NCI-H2107 (cell line): ENCODE measurements at places on chromosomes 13 and 19.

DNA sequence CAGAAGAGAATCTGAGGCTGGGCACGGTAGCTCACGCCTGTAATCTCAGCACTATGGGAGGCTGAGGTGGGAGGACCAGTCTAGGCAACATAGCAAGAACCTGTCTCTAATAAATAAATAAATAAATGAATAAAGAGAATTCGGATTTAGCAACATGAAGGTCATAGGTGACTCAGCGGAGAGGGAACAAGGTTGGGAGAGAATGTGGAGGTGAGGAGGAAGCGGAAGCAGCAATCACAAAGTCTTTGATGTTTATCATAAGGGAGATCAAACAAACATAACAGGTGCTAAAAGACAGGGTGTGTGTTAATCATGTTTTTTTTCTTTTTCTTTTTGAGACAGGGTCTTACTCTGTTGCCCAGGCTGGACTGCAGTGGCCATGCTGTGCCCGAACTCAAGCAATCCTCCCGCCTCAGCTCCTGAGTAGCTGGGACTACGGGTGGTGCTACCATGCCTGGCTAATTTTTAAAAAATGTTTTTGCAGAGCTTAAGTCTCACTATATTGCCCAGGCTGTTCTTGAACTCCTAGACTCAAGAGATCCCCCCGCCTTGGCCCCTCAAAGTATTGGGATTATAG, 16.3 kb downstream of the PBX4 start:
- DNase-seq, result no peak

DNA sequence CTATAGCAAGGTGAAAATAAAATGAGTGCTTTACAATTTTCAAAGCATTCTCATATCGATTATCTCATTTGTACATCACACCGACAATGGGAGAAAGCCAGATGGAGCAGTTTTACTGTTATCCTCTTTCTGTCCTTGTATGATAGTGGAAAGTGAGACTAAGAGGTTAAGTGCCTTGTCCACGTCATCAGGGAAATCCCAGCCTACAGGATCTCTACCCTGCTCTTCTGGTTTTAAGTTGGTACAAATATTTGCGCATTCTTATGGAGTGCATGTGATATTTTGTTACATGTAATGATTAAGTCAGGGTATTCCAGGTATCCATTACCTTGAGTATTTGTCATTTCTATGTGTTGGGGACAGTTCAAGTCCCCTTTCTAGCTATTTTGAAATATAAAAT, 12.4 kb upstream of the ENOX1 start:
- DNase-seq, result no peak

DNA sequence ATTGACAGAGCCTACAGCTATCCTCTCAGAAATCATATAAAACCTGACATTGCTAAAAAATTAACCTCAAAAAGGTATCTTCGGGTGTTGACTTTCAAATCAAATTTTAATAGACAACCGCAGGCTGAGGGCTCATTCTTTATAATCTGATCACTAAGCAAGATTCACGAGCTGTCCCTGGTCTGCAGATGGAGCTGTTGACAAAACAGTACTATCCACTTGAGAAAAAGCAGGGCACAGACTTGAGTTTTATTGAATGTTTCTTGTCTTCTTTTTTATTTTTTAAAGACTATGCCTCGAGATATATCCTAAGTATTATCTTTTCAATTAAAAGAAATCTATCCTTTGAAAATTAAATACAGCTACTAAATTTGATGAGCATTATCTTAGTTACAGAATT, 540.5 kb downstream of the PCDH9 start:
- DNase-seq, result no peak

DNA sequence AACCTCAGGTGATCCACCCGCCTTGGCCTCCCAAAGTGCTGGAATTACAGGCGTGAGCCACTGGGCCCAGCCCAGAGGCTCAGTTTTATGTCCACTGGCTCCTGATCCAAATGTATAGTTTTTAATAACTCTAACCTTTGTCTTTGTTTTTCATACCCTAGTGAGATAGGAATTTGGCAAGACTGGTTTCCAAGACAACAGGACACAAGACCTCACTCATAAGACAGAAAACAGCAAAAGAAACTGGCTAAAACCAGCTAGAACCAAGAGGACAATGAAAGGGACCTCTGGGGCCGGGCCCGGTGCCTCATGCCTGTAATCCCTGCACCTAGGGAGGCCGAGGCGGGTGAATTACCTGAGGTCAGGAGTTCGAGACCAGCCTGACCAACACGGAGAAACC, 27.6 kb downstream of the CPT1C start:
- no peak for DNase-seq

DNA sequence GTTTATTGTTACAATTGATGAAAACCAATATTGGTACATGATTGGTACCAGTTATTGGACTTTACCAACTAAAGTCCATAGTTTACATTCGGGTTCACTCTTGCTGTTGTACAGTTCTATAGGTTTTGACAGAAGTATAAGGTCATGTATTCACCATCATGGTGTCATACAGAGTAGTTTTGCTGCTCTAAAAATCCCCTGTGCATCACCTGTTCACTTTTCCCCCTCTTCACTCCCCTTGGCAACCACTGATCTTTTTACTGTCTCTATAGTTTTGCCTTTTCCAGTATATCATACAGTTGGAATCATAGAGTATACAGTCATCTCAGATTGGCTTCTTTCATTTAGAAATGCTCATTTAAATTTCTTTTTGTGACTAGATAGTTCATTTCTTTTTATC, 51.2 kb upstream of the MED4 start:
- no peak for DNase-seq

DNA sequence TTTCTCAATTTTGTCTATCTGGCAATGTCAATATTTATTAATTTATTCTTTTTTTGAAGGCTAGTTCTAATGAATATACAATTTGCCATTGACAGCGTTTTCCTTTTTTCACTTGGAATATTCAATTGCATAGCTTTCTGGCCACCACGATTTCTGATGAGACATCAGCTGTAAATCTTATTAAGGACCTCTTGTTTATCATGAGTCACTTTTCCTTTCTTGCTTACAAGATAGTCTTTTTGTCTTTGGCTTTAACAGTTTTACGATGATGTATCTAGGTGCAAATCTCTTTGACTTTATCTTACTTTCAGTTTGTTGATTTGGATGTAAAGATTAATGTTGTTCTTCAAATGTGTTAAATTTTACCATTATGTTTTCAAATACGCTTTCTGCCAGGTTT, 991.6 kb upstream of the SLC10A2 start:
- DNase-seq, result no peak

DNA sequence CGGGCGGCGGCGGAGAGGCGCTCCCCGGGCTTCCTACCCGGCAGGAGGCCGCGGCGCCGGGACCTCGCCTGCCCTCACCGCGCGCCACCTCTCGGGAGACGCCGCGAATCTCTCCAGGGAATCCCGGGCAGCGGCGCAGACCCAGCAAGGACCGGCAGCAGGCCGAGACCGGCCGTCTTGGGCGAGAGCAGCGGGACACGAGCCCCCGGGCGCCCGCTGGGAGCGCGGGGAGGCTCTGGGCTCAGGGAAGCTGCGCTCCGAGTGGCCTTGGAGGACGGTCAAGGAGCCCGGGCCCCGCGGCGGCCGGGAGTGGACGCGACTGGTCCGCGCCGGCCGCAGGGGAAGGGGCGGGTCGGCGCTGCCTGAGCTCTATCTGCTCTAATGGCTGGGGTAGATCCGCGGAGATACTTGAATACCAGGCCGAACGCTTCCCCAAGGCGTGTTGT, 14.7 kb downstream of the CDX2 start:
- no peak for DNase-seq

DNA sequence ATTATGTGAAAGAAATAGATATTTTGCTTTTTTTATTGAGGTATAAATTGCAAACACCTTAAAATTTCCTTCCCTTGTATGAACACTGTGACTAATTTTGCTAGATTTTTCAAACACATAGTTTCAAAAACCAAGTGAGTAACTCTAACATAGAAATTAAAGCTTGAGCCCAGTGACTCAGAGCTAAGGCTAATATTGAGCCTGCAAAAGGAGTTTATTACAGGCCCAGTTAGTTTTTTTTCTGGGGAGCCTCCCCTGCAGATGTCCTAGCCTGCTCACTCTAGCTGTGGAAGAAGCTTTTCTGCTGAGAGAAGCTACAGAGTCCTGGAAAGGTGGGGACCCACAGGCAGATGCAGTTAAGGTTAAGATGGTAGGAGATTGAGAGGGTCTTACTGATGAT, 3.4 kb downstream of the ZNF430 start:
- DNase-seq, result no peak

DNA sequence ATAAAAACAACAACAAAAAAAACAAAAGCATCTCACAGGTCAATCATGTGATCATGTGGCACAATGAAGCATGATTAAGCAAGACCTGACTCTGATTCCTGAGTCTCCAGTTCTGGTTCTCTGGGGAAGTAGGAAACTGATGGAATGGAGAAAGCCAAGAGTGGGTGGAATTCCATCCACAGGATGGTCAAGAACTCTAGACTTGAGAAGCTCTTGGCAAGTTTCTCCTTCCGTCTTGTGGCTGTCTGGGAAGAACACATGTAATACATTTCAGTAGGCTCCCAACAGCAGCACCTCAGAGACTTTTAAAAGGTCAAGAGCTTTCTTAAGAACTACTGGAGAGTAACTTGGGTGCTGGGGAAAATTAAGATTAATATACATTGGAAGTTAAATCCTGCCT, 78.6 kb upstream of the TSHZ3 start:
- no peak for DNase-seq

- DNase-seq, result no peak
Observed at GRCh38 chr13:61531383-61532065, 115.9 kb upstream of the PCDH20 start.

GRCh38 chr19:54684527-54684926, 21.7 kb downstream of the LILRB4 start:
- DNase-seq, result no peak

- no peak for DNase-seq
Observed at GRCh38 chr19:35171730-35172129, 17.2 kb downstream of the FXYD5 start.

DNA sequence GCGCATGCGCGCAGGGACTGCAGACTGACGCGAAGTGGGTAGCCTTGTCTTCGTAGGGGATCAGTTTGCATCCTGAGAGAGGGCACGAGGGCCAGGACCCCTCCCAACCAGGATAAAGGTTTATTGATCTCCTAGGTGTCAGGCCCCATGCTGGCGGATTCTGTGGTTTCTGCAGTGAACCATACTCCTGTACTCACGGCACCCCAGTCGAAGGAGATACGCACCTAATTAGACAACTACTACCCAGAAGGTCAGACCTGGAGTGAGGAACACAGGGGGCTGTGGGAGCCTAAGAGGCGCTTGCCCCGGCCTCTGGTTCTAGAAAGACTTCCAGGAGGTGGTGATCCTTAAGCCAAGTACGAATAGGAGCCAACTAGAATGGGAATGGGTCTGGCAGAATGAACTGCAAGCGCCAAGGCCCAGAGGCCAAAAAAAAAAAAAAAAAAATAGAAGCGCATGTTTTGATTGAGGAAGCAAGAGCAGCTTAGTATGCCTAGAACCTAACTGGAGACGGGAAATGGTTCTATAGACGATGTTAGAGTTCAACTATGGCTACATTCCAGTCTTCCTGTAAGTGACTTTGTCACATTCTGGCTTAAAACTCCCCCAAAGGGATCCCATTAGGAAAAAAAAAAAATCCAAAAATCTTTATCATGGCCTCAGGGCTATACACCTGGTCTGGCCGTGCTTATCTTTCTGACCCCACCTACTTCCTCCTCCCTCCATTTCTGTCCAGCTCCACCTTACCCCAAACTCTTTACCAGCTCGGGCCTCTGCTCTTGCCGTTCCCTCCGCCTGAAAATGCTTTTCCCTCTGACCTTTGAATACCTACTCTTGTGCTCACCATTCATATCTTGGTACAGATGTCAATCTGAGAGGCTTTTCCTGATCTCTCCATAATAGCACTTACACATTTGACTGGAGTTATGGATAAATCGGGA, 902 bp upstream of the ZNF428 start:
- no peak for DNase-seq

DNA sequence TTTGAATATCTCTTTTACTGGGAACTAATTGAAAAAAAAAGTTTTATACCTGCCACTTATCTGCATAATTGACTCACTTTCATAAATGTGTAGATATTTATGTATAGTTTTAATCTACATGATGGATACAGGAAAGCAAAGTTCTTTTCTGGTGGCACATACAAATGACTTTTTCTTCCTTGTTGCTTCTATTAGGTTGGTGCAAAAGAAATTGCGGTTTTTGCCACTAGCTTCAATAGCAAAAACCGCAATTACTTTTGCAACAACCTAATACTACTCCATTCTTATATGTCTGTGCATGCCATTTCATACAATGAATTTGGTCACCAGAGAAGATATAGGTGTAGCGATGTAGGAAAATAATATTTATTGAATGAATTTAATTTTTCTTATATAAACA, 344.5 kb upstream of the PCDH20 start:
- no peak for DNase-seq

DNA sequence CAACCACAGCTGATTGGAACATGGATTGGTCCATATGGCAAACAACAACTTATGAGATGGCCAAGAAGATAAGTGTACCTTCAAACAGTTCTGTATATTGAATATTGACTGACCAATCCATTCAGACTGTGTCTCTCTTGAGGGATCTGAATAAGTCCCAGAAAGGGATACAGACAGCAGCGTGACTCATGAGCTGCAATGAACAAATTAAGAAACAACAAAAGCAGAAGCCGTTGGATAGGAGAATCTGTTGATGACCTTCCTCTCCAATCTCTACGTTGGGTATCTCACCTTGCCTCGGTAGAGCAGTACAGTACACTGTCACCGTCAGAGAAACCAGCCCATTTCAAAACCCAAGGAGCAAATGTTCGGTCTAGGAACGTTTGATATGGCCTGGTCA, 21.3 kb downstream of the MBD3L2B start:
- no peak for DNase-seq

DNA sequence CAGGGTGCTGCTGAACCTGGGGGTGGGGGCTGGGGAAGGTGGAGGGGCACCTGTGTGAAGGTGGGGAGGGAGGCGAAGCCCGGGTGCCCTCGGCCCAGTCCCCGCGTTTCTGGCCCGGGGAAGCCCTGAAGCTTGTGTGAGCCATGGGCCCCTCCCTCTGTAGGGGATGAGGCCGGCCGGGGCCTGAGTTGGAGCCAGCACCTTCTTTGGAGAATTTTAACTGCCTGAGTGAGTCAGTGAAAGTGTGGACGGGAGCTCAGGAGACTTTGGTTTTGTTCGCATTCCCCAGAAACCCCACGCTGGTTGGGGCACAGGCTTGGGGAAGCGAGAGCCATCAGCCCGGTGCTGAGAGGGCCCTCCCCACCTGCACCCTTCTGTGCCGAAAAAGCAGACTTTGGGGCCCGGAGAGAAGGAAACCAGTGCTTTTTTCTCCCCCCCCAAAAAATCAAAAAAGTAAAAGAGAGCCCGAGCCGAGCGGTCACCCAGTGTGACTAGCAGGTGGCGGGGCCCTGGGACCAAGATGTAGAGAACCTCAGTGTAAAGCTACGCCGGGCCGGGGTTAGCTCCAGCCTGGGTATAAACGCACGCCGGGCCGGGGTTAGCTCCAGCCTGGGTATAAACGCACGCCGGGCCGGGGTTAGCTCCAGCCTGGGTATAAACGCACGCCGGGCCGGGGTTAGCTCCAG, 45.1 kb downstream of the TMEM255B start:
- no peak for DNase-seq

DNA sequence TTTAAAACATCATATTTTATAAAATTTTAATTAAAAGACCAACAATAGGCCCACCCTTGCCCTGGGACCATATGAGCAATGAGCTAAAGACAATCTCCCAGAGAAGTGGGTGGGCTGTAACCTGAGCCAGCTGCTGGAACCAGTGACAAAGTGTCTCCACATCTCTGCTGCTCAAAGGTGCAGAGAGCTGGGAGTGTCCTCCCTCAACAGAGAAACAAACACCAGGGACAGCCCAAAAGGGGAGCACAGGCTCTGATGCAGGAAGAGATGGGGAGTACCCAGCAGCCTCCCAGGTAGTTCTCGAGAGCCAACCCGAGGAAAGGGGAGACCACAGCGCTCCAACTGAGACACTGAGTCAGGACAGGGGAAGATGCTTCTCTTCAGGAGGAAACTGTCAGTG, 39.1 kb downstream of the DOCK9 start:
- DNase-seq, result no peak
